NCI-H1694 (cell line): ENCODE measurements at places on chromosomes 4 and X.

DNA sequence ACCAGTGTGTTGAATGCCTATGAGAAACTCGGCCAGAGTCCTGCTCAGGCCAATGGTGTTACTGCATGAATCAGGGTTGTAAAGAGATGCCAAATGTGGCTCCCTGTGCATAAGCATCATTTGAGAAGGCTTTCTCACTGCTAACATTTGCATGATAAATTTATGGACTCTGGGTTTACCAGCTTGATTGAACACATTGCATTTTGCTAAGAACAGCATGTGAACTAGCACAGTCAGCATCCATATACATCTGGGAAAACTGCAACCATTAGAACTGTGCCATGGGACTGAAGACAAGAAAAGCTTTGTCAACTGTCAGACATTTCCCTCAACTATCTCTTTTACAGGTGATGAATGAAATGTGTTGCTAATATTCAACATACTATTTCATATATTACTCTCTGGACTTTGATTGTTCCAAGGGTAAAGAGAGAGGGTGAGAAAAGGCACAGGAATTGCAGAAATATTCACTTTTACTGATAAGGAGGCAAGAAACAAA is 1427.4 kb upstream of the ADGRL3 start:
- DNase-seq, result no peak

GRCh38 chrX:150228431-150228830 is 134.7 kb upstream of the MAMLD1 start:
- DNase-seq, result no peak

GRCh38 chr4:105714932-105715331 is 6.3 kb downstream of the GSTCD start:
- DNase-seq, result no peak

DNA sequence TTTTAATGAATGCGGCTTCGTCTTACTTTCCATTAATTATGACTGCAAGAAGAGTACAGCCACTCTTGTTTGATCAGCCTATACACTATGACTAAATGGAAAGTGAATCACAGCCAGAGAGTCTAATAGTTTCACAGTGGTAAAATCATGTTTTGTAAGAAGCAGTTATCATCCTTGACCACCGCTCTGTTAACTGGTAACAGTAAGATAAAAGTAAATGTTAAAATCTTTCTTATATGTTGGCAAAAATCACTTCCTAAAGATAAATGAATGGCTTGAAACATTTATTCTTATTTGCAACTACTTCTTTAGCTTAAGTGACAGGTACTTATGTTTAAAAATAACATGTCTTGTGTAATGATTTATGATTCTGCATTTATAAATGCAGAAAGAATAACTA is 13.2 kb downstream of the GALNT7 start:
- DNase-seq, result no peak
